ENCODE measurements at places on chromosomes 13 and 19.

GRCh38 chr19:17749912-17750317, 1.4 kb upstream of the FCHO1 start:
- no peak for DNase-seq

GRCh38 chr19:57473646-57474045, 3.7 kb downstream of the ZNF772 start:
- no peak for DNase-seq

GRCh38 chr13:94674609-94675348, 37.6 kb downstream of the SOX21 start:
- peak; percentile 27 for DNase-seq

- no peak for DNase-seq
Measured at GRCh38 chr19:33407140-33407551, 33.6 kb downstream of the CEBPG start.

GRCh38 chr19:1789261-1790041, 22.6 kb downstream of the ATP8B3 start:
- no peak for DNase-seq

GRCh38 chr13:39321574-39321973, 281.4 kb downstream of the LHFPL6 start:
- no peak for DNase-seq

DNA sequence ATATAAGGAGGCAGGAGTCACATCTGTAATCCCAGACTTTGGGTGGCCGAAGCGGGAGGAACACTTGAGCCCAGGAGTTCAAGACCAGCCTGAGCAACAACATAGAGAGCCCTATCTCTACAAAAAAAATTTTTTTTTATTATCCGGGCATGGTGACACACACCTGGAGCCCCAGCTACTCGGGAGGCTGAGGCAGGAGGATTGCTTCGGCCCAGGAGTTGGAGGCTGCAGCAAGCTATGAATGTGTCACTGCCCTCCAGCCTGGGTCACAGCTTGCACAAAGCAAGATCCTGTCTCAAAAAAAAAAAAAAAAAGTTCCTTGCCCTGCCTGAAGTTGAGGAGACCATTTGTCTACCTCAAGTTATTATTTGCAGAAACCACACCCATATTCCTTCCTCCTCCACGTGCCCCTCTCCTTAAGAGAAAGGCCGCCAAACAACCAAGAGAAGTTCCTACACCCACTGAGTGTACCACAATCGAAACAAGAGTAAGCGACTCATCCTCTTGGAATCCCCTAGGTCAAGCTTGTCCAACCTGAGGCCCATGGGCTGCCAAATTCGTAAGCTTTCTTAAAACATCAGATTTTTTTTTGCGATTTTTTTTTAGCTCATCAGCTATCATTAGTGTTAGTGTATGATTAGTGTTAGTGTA, 2.2 kb downstream of the ABCC4 start:
- DNase-seq = no peak

DNA sequence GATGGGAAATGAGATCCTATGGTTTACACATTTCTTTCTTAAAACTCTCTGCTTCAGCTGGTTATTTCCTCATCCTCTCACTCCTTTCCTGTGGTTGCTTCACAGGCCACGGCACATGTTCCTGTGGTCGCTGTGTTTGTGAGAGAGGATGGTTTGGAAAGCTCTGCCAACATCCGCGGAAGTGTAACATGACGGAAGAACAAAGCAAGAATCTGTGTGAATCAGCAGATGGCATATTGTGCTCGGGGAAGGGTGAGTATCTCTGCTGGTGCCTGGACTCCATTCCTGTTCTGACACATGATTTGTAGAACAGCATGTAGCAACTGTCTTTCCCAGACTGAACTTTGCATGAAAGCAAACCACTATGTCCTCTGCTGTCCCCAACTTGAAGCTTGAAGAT, 254.2 kb downstream of the ITGBL1 start:
- no peak for DNase-seq

DNA sequence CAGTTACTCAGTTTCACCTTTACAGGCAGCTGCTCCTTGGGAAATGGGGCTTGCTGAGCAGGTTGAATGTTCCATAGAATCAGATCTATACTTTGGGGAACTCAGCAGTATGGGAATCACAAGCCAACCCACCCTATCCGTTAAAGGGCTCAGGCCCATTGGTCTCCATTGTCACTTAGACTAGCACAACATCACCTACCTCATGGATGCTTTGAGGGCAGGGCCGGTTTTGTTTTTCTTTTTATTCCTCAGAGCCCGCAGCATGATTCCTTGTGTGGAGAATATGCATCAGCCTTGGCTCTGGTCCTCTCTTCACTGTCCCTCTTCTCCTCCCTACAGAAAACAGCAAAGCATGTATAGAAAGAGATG, 48.0 kb downstream of the LRCH1 start:
- DNase-seq = no peak

GRCh38 chr19:49651029-49651819, 9.2 kb downstream of the SCAF1 start:
- no peak for DNase-seq

DNA sequence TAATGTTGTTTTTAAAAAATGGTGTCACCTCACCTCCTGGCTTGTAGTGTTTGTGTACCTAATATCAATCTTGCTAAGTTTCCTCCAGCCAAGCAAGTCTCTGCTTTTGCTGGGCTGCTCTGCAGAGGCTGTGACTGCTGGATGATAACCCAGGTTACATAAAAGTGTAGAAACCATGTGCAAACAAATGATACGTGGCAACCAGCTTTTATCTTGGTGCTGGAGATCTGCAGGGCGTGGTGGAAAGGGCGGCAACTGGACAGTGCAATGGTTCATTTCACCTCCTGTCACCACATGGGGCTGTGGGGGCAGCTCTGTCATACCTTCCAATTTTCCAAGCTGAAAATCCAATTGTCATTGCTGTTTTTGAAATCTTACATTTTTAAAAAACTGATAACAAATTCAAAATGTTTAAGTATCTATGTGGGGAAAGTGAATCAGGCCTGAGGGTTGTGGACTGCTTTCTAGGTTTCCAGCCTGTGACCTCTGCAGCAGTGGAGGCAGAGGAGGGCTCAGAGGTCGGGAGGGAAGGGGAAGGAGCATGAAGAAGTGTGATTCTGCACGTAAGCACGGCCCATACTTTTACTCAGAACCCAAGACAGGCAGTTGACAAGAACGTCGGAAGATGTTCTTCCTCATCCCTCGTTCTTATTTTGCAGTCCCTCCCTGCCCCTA, 9.7 kb downstream of the GPR42 start:
- no peak for DNase-seq

GRCh38 chr19:55252760-55253663, 5.8 kb downstream of the PPP6R1 start:
- no peak for DNase-seq

DNA sequence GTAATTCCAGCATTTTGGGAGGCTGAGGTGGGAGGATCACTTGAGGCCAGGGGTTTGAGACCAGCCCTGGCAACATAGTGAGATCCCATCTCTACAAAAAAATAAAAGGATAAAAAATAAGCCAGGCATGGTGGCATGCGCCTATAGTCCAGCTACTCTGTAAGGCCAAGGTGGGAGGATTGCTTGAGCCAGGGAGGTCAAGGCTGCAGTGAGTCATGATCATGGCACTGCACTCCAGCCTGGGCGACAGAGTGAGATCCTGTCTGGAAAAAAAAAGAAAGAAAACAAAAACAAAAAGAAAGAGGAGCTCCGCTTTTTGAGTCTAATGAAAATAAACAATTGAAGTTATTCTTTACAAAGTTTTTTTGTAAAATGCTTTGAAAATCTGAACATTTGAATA, 326.2 kb downstream of the GPC5 start:
- no peak for DNase-seq

- DNase-seq = no peak
Measured at GRCh38 chr13:49536144-49536873, 40.6 kb downstream of the PHF11 start.

DNA sequence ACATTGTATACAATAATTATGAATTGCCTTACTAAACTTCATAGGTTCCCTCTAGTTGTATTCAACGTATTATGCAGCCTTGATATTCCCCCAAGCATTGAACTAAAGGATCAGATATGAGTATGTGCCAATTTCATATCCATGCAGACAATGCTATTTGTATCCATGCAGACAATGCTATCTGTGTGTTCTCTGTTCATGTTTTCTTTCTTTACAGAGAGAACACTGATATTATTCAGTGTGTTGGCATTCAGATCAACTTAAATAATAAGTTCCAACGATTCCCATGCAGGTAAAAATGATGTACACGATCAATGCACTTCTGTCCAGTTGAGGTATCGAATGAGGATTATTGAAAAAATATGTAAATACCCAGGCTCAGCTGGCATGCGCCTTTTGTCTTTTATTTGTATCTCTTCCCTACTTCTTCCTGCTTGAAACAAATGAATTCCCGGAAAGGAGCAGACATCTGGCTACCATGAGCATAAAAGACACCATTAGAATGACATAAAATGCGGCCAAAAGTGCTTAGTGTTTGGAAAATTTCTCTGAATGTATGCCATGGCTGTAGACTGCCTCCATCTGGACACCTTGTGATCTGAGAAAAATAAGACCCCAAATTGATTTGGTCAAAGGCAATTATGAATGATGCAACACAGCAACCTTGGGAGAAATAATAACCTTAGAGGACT, 731.5 kb downstream of the SLITRK1 start:
- peak; percentile 80 for DNase-seq

- no peak for DNase-seq
Measured at GRCh38 chr13:76643596-76643995, 242.6 kb downstream of the KCTD12 start.

GRCh38 chr13:70668293-70668692, 560.0 kb upstream of the KLHL1 start:
- no peak for DNase-seq

DNA sequence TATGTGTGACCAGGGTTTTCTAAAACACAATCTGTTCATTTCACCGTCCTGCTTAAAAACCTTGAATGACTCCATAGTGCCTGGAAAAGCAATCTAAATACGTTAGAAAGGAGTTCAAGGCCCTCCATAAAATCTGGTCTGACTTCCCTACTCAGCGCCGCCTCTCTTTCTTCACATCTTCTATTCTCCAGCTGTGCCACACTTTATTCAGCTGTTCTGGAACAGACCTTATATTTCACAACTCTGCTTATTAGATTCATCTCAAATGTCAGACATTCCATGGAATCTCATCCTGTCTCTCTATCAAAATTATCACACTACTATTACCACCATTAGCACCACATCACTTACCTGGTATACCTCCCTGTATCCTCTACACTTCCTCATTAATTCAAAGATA, 19.8 kb upstream of the SPART start:
- no peak for DNase-seq

DNA sequence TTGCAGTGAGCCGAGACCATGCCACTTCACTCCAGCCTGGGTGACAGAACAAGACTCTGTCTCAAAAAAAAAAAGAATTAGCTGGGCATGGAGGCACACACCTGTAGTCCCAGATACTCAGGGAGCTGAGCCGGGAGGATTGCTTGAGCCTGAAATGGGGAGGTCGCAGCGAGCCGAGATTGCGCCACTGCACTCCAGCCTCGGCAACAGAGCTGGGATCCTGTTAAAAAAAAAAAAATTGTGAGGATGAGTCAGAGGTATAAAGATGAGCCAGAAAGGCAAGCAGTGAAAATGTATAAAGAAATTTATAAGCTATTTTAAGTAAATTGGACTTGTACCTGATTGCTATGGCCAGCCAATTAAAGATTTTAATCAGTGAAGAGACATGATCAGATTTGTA, 21.1 kb downstream of the KBTBD6 start:
- DNase-seq = no peak

DNA sequence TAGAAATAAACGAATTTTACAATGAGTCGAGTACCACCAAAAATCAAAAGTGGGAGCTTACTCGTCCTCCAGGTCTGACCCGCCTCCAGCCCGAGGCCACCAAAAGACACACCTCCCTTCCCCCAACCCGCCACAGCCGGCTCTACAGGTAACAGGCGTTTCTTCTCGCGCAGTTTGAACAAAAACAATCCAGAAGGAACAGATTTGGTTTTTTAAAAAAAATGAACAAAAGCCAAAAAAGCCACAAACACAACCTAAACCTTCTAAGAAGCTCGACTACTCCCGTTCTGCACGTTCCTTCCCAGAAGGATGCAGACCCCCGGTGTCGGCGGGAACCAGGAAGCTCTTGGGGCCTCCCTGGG, 671 bp downstream of the ZDHHC20 start:
- DNase-seq = peak; percentile 29

GRCh38 chr19:6516018-6516658, 14.0 kb upstream of the TUBB4A start:
- DNase-seq = peak; percentile 95

DNA sequence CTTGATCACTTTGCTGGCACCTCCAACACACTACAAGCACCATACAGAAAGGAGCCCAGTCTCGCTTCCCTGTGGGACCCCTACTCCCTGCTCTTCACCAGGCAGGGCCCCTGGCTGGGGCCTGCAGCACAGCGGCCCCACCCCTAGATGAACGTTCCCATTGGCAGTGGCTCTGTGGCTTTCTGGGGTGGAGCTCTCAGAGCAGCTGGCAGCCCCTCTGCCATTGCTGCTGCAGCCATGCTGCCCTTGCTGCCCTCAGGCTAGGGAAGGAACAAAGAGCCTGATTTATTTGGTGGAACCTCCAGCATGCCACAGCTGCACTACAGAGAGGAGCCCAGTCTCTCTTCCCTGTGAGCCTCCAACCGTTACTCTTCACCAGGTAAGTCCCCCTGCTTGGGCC, 5.8 kb downstream of the SIGLEC6 start:
- no peak for DNase-seq

GRCh38 chr13:111233080-111233479, 87.4 kb upstream of the TEX29 start:
- no peak for DNase-seq

- DNase-seq = no peak
Measured at GRCh38 chr19:45592366-45592765, 7.8 kb upstream of the OPA3 start.

DNA sequence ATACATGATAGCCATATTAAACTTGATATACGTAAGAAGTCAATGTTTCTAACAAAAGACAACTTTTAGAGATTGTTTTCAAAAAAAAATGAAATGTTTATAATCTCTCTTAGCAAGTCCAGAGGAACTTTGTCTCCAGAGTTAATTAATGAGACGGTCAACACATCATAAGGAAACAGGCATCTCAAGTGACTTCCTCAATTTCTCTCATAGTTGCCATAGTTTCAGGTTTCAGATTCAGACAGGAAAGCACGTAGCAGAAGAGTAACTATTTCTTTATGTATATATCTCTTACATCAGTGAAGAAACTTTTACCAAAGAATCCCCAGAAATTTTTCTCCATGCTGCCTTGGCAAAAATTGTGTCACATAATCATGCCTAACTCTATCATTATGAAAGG, 159.6 kb upstream of the ATXN8OS start:
- DNase-seq = no peak

DNA sequence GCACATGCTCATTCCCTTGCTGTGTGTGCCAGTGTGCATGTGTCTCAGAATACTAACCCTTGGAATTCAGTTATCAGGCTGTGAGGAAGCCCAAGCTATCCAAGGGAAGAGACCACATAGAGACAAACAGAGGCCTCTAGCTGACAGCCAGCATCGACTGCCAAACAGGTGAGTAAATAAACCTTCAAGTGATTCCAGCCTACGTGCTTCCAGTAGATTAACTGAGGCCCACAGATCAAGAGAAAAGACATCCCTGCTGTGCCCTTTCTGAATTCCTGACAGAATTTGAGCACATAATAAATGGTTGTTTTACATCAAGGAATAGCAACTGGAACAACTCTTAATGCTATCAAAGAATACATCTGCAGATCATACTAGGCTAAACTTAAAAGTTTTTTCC, 17.5 kb downstream of the ZC3H13 start:
- no peak for DNase-seq

- DNase-seq = no peak
Measured at GRCh38 chr19:44744871-44745332, 3.6 kb upstream of the BCL3 start.

All from putamen (tissue), 1 donor.